Chondrocyte (in vitro differentiated cells): ENCODE measurements at places on chromosomes 16 and 17. TPM values are rescaled to one million over a fixed set of nuclear protein-coding genes. Genes with fewer than 3 reads are reported as not detected.

- no peak for DNase-seq
- H3K4me3 ChIP-seq = peak overlapping the region; percentile 28
- peak overlapping the region; percentile 90 for H3K27ac ChIP-seq
Observed at GRCh38 chr17:80720610-80721577, 176.3 kb downstream of the RPTOR start.

- H3K36me3 ChIP-seq = peaks cover 23% of the 10 kb centered on the region
- H3K27me3 ChIP-seq = no peaks in the 10 kb centered on the region
- H3K27ac ChIP-seq = peak overlapping the region; percentile 6
- peaks cover 80% of the 10 kb centered on the region for H3K4me1 ChIP-seq
- no peak for DNase-seq
Observed at GRCh38 chr16:65101009-65101408, 20.9 kb downstream of the CDH11 start.

DNA sequence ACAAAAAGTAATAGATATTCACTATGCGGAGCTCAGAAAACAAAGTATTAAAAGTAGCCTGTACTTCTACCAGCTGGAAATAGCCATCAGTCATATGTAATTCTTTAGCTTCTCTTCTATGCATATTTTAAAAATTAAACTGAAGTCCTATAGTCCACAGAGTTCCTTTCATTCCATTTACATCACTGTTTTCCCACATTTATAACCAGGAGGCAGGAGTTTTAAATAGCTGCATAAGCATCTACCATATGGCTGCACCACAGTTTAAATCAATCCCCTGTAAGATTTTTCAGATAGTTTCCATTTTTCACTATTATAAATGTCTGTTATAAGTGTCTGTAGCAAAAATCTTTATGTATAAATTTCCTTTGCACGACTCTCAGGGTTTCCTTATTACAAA is 45.1 kb downstream of the ZFHX3 start:
- H3K4me3 ChIP-seq = no peak overlapping the region
- H3K36me3 ChIP-seq = no peaks in the 10 kb centered on the region
- H3K4me1 ChIP-seq = peaks cover 84% of the 10 kb centered on the region
- H3K27me3 ChIP-seq = no peaks in the 10 kb centered on the region

The NLGN2 gene
- 45.2 to 49.8 TPM (median 46.7 TPM) in 3 replicates for total RNA-seq

GRCh38 chr17:32341141-32341856 is 674 bp downstream of the C17orf75 start:
- peak overlapping the region; percentile 87 for H3K27ac ChIP-seq
- DNase-seq = no peak
- no peaks in the 10 kb centered on the region for H3K27me3 ChIP-seq
- H3K4me3 ChIP-seq = peak overlapping the region; percentile 87

DNA sequence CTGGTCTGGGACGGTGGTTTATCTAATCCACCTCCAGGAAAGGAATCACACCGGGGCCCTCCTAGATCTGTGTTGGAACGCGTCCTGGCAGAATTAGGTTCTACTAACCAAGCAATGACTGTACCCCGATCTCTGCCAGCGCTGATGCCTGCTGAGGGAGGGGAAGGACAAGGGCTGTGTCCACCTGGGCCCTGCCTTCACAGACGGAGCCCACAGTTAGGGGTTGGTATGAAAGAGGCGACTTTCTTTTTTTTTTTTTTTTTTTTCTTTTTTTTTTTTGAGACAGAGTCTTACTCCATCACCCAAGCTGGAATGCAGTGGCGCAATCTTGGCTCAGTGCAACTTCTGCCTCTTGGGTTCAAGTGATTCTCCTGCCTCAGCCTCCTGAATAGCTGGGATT is 9.9 kb upstream of the KRT19 start:
- peaks cover 3% of the 10 kb centered on the region for H3K27me3 ChIP-seq
- DNase-seq = peak; percentile 58
- no peaks in the 10 kb centered on the region for H3K36me3 ChIP-seq

DNA sequence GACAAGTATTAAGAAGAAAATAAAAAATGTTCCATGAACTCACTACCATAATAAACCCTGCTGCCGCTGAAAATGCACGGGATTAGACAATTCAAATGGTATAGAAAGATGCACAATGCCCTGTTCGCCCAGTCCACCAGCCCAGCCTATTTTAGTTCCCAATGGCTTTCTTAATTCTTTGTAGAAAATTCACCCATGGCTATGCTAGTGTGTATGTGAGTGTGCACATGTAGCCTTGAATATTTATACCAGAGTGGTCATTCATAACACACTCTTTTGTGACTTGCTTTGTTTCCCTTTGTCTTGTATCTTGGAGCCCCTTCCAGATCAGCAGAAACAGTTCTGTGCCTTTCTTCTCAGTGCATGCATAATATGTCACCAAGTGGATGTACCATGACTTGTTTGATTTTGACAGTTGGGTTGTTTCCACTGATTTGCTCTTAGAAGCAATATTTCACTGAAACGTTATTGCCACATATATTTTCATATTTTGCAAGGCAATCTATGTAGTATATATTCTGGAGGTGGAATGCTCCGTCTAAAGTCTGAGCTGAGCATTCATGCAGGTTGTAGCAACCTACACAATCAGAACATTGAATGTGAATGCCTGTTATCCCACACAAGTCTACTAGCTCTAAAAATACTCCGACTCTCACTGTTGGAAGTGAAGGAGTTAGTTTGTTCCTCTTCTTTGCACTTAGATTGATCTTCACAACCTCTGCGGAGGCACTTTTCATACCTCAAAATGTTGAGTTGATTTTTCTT is 383.0 kb upstream of the EEF2KMT start:
- H3K4me3 ChIP-seq = no peak overlapping the region
- no peak for DNase-seq
- no peaks in the 10 kb centered on the region for H3K27me3 ChIP-seq
- no peak overlapping the region for H3K27ac ChIP-seq
